ENCODE measurements at places on chromosomes 2 and 18. TPM values are rescaled to one million over a fixed set of nuclear protein-coding genes. Genes with fewer than 3 reads are reported as not detected.

THADA gene
- total RNA-seq: 29.4 TPM

NCL gene
- 291 TPM for total RNA-seq

DNA sequence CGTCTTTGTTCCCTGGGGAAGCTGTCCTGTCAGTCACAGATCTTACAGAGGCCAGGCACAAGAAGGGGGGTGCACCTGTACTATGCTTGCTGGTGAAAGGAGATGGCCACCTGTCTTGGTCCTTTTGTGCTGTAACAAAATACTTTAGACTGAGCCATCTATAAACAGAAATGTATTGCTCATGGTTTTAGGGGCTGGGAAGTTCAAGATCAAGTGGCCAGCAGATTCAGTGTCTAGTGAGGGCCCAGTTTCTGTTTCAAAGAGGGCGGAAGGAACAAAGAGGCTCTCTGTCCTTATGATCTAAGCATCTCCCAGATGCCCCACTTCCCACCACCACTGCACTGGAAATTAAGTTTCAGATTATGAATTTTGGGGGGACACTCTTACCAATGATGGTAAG lies 35.5 kb upstream of the RPL37A start:
- H3K4me1 ChIP-seq: no peaks in the 10 kb centered on the region
- no peak overlapping the region for H3K4me3 ChIP-seq
- H3K27me3 ChIP-seq: no peaks in the 10 kb centered on the region

TRIP12 gene
- total RNA-seq: 194 TPM

- 0 out of 2 replicates have a peak overlapping the region, but pooled peaks have one; percentile 7 for H3K4me3 ChIP-seq
- no peaks in the 10 kb centered on the region for H3K36me3 ChIP-seq
- peaks cover 44% of the 10 kb centered on the region for H3K4me1 ChIP-seq
- no peaks in the 10 kb centered on the region for H3K27me3 ChIP-seq
- peak; percentile 61 for DNase-seq
These were observed 12.2 kb downstream of the ROCK1 start for GRCh38 chr18:21099442-21099841.
